ENCODE measurements at places on chromosomes 4 and X. TPM values are rescaled to one million over a fixed set of nuclear protein-coding genes. Genes with fewer than 3 reads are reported as not detected.

The SLC49A3 gene
- 9.4 TPM for total RNA-seq

The MTNR1A gene
- not detected for total RNA-seq

The PPP4R3C gene
- not detected for total RNA-seq

The PGM2 gene
- 102 TPM for total RNA-seq

The PPP1R2C gene
- not detected for total RNA-seq

The FGFBP2 gene
- not detected for total RNA-seq

The ZDHHC15 gene
- not detected for total RNA-seq

The TLR6 gene
- total RNA-seq, result 1.4 TPM

The ZNF674 gene
- 3.4 TPM for total RNA-seq

The MAGEA3 gene
- not detected for total RNA-seq

The RAB40AL gene
- total RNA-seq, result not detected

The TMEM35A gene
- 1.8 TPM for total RNA-seq

The FAAH2 gene
- not detected for total RNA-seq

The GASK1B gene
- total RNA-seq, result 39.0 TPM

The CXCL5 gene
- total RNA-seq, result 1.8 TPM

The CCNQ gene
- total RNA-seq, result 47.6 TPM

The ZNF157 gene
- not detected for total RNA-seq

The CXCL11 gene
- 4.7 TPM for total RNA-seq

The CFP gene
- not detected for total RNA-seq
